ENCODE measurements at places on chromosomes 16 and 17. TPM values are rescaled to one million over a fixed set of nuclear protein-coding genes. Genes with fewer than 3 reads are reported as not detected.

GRCh38 chr17:38538906-38539305, 66.8 kb downstream of the SRCIN1 start:
- no peak for DNase-seq

DNA sequence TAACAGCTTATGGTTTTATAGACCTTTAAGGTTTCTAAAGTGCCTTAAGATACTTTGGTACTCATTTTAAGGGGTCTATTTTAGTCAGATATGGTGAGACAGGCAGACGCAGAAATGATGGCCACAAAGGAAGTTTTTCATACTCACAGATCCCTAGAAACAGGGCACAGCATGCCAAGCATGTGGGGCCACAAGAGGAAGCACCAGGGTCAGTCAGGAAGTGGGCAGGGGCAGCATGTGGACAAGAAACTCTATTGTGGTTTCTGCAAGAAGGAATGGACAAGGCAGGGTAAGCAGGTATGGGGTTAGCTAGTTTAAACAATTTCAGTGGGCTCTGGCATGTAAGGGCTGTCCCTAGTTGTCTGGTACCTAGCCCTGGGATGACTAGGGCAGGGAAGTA, 8.5 kb downstream of the EFCAB3 start:
- DNase-seq = no peak

- DNase-seq = no peak
Observed at GRCh38 chr17:67027031-67027628, 17.2 kb upstream of the CACNG1 start.

DYNLRB2 gene
- total RNA-seq = not detected

MYO15A gene
- total RNA-seq = 0.18 TPM

DNA sequence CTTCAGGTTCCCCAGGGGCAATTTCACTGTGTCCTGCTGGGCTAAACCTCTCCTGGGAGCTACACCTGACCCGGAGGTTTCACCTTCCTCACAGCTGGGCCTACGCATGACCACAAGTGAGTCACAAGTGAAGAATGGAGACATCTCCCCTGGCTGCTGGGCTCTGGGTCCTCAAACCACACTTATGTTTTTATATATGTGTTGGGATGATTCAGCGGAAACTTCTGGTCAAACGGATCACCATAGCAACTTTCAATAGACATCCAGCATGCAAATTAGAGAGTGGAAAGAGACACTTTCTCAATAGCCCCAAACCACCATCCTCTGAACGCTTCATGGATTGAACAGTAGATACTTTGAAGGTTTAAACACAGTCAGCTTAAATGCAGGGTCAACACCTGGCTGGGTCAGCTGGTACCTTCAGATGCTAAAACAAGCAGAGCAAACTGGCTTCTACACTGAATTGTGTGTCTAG, 28.0 kb upstream of the MAF start:
- DNase-seq = no peak

KRTAP16-1 gene
- not detected for total RNA-seq

GRCh38 chr16:85882181-85882810, 16.7 kb upstream of the IRF8 start:
- DNase-seq = no peak

- no peak for DNase-seq
Observed at GRCh38 chr16:89197033-89197632, 3.2 kb downstream of the SLC22A31 start.

- peak; percentile 63 for DNase-seq
Observed at GRCh38 chr17:17051791-17052461, 9.7 kb downstream of the MPRIP start.

ITGB3 gene
- 0.31 TPM for total RNA-seq

EVI2B gene
- total RNA-seq = not detected

GRCh38 chr17:17979778-17980177, 7.1 kb downstream of the DRC3 start:
- no peak for DNase-seq

OR4D2 gene
- total RNA-seq = not detected

DNA sequence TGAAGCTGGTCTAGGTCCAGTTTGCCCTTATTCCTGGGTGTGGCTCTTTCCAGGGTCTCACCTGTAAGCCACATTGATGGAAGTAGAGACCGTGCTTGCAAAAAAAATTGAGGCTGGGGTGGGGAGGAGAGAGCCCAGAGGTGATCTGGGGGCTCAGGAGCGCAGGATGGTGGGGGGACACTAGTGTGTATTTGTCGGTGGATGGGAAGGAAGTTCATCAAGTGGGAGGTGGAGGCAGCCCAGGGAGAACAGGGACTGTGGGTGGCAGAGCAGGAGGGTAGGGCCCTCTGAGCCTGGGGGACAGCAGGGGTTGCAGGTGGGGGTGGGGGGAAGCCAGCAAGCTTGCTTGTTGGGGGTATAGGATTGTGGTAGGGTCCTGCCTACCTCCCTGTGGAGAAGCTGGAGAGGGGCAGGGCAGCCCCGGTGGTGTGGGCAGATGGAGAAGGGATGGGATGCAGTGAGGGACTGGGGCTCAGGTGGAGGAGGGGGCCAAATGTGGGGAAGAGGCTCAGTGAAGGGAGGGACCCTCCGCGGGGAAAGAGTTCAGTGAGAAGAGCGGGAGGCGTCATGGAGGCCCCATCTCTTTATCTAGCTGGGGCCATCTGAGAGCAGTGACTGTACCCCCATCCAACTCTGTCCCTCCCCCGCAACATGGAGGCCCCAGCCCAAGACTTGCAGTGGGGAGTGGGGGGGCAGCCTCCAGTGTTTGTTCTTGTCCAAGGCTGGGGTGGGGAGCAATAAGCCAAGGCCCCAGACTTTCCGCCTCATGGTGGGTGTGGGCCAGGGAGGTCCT, 17.2 kb upstream of the TMEM92 start:
- no peak for DNase-seq

All from HepG2 (cell line).